ENCODE measurements at places on chromosomes 5 and 9.
A peak's percentile ranks its signal among the peaks of the same experiment; 100 is the strongest.

DNA sequence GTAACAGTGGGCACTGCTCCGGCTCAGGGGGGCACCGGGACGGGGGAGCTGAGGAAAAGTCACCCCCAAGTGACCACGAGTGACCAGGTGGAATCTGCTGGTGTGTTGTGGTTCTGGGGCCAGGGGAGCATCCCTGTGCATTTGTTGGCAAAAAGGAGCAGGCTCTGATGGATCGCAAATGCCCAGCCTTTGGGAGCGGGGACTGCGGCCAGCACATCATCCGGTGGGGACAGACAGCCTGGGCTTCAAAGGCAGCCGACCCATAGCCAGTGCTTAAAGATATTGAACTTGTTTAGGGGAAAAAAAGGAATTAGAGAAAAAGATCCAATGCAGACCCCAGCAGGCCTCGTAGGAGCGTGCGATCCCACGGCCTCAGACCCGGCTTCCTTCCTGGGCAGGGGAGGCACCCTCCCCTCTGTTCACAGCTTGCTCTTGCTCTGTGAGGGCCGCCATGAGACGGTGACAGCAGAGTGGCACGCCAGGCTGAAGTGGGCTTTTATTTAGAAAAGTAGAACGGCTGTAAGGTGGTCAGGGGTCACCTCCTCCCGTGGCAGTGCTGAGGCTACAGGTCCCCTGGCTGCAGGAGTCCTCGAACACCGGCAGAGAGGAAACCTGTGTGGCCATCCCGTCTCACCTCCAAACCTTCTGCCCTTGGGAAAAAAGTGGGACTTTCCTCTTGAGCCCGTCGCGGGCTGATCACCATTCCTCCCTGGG lies 41.2 kb downstream of the COL5A1 start:
- no peak for DNase-seq

DNA sequence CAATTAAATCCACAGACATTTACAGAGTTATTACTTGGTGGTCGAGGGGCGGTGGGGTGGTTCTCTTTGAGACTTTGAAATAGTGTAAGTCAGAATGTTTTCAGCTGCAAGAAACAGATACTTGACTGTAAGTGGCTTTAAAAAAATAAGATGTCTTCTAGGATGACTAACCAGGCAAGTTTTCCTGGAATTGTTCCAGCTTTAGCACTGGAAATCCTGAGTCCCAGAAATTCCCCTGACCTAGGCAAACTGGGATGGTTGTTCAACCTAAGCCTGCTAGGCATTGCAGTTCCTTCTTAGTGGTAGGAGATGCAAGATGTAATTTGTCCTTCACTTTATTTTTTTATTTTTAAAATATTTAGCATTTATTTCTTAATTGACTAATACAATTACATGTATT lies 169.5 kb upstream of the POC5 start:
- no peak for DNase-seq

- no peak for DNase-seq
These were observed 141.5 kb upstream of the NR4A3 start for GRCh38 chr9:99680191-99680590.

GRCh38 chr9:112020680-112021596 lies 124.3 kb downstream of the UGCG start:
- no peak for DNase-seq

DNA sequence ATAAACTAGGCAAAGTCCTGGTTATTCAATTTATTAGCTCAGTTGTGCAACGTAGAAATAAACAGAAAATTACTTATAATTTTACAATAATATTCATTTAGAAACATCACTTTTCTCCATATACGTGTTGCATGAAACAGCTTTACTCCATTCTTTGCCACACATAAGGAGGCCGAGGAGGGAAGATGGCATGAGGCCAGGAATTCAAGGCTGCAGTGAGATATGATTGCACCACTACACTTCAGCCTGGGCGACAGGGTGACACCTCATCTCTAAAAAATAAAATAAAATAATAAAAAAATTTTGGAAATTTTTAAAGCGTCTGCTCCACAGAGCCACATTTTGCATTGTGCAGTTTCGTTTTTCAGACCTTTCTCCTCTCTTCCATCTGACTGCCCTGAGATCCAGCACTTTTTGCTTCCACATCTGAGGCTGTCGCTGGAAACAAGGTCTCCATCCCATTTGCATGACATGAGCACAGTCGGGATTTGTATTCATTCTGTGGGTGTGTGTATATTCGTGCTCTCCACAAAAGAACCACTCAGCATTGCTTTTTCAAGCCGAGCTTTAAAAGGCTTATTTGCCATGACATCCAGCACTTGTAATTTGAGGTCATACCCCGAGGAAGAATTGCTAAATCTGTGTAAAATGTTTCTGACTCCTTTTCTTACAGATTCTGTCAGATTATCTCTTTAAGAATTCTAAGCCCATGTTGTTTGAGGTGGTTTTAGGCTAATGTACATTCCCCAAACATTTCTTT lies 98.6 kb upstream of the MSX2 start:
- no peak for DNase-seq

GRCh38 chr5:127092690-127093089 lies 19.4 kb upstream of the C5orf63 start:
- DNase-seq: no peak

- DNase-seq: no peak
These were observed 436 bp upstream of the EMB start for GRCh38 chr5:50441493-50441955.

- DNase-seq: no peak
These were observed 90.6 kb upstream of the STARD4 start for GRCh38 chr5:111602817-111603445.

GRCh38 chr9:124800306-124801259 lies 23.6 kb downstream of the OLFML2A start:
- no peak for DNase-seq

DNA sequence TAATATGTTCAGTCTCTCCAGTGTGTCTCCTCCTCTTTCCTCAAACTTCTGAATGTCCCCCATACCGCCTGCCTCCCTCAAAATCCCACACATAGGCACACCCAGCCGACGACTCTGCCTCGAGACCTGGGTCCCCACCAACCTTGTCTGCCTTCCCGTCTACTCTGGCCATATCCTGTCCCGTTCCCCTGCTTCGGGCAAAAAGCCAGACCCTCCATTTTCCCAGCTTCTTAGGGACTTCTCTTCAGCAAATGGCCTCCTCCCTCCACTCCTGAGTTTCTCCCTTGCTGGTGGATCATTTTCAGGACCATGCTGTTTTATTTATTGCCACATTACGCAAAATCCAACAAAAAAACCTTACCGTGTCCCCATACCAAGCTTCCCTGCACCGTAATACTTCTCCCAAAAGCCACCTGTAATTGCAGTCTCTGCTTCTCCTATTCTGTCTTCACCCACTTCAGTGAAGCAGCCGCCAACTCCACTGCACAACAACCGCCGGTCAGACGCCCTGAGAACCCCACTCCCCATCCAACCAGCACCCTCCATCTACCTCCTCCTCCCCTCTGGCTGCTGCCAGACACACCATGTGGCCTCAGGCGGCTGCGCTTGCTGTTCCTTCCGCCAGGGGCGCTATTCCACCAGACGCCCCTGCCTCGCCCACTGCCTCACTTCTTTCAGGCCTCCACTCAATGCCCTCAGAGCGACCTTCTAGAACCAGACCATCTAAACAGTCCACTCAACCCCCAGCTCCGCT lies 117.0 kb downstream of the TRPM6 start:
- peak; percentile 25 for DNase-seq

DNA sequence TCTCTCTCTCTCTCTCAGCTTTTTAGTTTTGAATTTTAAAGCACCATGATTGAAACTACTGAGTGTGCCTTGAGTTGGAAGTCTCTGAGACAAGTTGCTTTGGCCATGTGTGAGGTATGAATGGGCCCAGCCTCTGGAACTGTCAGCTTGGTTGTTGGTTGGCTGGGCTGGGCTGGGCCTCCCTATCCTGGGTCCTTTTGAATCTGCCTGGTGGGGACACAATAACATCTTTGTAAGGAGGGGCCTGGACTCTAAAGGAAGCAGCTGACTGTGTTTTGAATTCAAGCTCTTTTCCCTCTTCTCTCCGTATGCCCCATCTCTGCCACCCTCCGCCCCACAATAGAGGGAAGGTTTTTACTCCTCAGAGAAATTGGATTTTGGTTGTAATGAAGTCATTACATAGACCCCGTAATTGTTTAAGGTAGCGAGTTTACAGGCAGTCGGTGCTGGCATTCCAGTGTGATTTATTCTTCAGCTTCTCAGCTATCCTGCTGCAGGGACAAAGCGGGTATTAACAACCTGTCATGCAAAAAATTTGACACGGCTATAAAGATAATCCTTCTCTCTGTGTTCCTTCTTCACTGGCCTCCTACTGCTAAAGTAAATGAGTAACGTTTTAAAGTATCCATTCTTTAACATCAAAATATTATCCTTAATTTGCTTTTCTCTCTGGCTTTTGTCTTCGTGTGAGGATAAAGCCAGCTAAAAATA lies 105.4 kb downstream of the DAPK1 start:
- no peak for DNase-seq

- no peak for DNase-seq
These were observed 100.9 kb downstream of the PIK3R1 start for GRCh38 chr5:68316469-68316868.

- no peak for DNase-seq
These were observed 21.8 kb downstream of the IL9 start for GRCh38 chr5:135873831-135874230.

GRCh38 chr5:116446356-116447005 lies 128.1 kb downstream of the SEMA6A start:
- DNase-seq: no peak

DNA sequence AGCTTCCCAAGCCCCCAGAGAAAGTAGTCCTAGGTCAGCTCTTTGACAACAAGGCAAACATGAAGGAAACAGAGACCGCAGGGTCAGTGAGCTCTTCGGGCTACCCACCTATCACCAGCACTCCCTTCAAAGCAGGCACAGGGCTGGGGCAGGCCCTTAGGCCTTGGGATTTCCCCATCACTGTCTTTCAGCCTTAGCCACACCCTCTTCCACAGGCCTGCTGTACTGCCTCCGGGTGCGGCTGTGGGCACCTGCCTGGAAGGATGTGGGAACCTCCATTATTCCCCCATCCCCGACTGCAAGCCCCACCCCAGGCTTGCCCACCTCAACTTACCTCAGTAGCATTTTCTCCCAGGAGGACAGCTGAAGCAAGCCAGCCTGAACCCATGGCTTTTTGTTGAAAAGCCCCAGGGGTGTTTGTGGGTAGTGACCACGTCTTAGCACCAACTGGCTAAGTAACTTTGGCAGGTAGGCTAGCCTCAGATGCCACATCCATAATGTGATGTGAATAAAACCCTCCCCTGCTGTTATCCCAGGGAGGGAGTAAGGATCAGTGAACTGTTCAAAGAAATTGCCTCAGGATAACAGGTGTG lies 100.2 kb downstream of the PIK3R1 start:
- DNase-seq: peak; percentile 16

DNA sequence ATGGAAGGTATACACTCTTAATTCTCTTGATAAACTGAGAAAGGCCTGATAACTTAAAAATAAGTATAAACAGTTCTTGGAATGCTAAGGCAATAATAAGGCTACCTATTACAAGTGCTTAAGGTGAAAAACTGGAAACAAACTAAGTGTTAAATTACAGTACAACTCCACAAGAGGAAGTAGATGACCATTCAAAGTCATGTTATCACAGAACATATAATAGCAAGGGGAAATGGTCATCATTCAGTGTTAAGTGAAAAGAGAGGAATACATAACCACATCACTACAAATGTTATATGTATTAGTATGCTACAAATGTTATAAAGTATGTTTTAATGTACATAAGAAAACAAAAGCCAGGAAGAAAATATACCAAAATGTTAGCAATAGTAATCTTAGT lies 135.9 kb downstream of the CCDC192 start:
- DNase-seq: no peak

GRCh38 chr5:152869971-152870370 lies 464.9 kb upstream of the NMUR2 start:
- DNase-seq: no peak

GRCh38 chr5:149677731-149678130 lies 52.4 kb upstream of the PPARGC1B start:
- DNase-seq: no peak

DNA sequence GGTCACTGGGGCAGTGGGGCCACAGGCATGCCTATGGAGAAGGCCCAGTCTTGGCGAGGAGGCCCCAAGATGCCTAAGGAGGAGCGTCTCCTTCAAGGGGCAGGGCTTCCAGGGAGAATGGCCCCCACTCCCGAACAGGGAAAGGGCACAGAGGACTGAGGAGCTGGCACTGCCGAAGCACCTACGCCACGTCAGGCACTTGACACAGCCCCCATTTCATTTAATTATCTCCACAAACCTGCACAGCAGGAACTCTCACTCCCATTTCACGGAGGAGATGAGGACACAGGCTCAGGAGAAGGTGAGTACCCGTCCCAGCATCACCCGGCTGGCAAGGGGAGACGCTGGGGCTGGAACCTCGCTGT lies 26.0 kb downstream of the EGR1 start:
- no peak for DNase-seq

DNA sequence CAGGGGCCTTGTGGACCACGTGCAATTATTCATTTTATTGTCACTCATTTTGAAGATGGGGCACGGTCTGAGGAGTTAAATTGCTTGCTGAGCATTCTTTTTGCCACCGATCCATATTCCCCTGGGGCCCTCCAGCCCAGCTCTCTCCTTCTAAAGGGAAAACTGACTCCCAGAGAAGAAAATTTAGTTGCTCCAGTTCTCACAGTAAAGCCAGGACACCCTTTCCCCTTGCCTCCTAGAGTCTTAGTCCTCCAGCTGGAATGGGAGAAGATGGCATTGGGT lies 1.0 kb upstream of the PANK3 start:
- no peak for DNase-seq

All from effector memory CD4-positive, alpha-beta T cell (primary cell).